ENCODE measurements at places on chromosomes 13 and 19.

GRCh38 chr13:50189450-50189849, 174.2 kb downstream of the KCNRG start:
- no peak for DNase-seq

- DNase-seq: no peak
Measured at GRCh38 chr19:41990615-41991014, 3.4 kb downstream of the ATP1A3 start.

DNA sequence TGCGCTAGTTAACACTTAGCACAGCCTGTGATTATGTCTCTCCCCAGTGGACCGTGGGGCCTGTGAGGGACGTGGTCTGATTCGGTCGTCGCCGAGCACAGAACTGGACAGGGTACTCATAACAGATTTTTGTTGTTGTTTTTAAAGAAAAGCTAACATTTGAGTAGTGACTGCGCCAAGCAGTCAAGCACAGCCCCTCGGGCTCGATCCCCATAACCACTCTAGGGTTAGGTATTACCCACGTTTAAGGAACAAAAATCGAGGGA, 805 bp upstream of the PTOV1 start:
- no peak for DNase-seq

DNA sequence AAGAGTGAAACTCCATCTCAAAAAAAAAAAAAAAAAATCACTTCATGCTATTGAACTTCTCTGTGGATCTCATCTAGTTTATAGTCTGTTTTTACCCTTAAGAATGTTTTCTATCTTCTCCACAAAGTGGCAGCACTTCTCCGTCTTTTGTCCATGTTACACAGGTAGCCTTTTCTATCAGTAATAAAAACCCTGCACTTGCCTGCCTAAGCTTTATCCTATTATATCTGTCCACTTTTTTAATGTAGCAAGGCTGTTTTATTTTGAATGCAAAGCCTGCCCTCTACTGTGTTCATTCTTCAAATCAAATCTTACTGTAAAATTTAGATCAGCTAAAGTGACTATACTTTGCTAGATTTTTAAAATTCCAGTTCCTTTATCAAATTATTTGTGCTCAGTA, 124.0 kb downstream of the STOML3 start:
- no peak for DNase-seq

DNA sequence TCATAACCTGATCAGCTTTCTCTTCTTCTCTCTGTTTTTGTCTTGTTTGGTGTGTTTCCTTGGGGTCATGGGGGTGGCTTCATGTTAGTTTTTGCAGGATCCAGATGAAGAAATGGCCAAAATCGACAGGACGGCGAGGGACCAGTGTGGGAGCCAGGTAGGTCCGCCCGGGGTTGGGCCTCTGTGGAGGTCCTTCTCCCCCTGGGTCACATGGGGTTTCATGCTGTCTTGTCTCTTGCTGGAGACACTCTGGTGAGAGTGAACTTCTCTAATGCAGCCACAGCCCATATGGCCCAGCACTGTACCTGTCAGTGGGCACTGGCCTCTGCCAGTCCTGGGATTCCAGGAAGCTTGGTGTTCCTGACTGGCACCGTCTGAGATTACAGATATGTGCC, 1.1 kb downstream of the CCNE1 start:
- DNase-seq: peak; percentile 9

DNA sequence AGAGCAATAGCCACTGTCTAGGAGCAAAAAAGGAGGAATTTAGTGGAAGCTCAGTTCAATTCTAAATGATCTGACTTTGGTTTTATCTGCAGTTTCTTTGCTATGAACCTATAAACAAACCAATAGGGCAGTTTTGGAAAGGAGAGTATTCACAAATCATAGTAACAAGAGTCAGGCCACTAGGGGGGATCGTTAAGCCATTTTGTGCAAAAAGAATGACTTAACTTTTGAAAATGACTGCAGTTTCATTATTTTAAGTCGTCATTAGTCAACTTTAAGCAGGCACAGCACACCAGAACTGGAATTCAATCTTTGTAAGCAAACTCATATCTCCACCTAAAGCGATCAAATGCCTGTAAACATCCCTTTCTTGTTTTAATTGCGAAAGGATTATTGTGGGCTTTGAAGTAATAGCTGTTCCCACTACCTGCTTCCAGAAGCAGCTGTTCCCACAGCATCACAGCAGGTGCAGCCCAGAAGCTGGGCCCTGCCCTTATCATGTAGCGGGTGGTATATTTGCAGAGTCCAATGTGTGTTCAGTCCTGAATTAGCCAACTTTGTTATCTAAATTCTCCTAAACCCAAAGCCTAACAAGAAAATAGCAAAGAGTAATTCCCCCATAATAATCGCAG, 51.5 kb downstream of the SOX21 start:
- peak; percentile 14 for DNase-seq

- no peak for DNase-seq
Measured at GRCh38 chr13:27920677-27921420, 1.0 kb downstream of the PDX1 start.

GRCh38 chr13:25147638-25148401, 24.3 kb downstream of the AMER2 start:
- DNase-seq: no peak

GRCh38 chr19:10352764-10353671, 13.6 kb upstream of the ICAM3 start:
- no peak for DNase-seq

GRCh38 chr13:93778548-93778947, 551.9 kb downstream of the GPC6 start:
- no peak for DNase-seq

- DNase-seq: peak; percentile 19
Measured at GRCh38 chr19:2820112-2820702, 539 bp downstream of the ZNF554 start.

DNA sequence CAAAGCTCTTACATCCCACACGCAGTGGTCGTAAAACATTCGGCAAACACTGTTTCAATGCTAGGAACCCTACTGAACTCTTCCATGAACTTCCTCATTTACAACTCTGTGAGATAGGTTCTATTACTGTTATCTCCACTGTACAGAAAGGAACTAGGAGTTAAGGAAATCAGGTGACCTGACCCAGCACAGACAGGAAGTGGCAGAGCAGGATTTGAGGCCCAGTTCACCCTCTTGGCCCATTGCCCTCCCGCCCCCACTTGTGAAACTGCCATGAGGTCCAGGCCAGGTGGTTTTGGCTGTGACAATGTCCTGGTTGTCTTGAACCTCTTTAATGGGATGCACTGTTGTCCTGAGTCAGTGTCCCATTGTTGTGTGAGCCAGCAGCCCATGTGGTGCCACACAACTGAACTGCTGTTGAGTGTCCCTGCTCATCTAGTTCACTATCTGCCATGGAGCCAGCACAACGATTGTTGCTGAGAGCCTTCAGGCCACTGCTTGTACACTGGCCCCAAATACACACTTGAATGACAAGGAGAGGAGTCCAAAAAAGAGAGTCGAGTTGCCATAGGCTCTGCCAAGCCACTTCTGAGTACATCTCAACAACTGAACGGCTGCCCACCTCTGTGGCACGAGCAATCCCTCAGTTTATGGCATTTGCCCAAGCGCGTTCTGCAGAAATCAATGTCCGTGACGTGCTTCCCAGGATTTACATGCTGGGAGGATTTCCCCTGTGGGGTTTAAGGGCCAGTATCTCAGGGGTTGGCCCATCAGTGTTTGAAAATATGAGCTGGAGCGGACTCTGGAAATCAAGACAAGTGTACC, 484.6 kb downstream of the TSHZ3 start:
- DNase-seq: peak; percentile 86

- DNase-seq: no peak
Measured at GRCh38 chr19:46210669-46211068, 18.9 kb upstream of the IGFL1 start.

GRCh38 chr13:79361299-79361698, 44.8 kb downstream of the RBM26 start:
- DNase-seq: no peak

GRCh38 chr13:25085125-25085742, 10.7 kb upstream of the PABPC3 start:
- peak; percentile 18 for DNase-seq

DNA sequence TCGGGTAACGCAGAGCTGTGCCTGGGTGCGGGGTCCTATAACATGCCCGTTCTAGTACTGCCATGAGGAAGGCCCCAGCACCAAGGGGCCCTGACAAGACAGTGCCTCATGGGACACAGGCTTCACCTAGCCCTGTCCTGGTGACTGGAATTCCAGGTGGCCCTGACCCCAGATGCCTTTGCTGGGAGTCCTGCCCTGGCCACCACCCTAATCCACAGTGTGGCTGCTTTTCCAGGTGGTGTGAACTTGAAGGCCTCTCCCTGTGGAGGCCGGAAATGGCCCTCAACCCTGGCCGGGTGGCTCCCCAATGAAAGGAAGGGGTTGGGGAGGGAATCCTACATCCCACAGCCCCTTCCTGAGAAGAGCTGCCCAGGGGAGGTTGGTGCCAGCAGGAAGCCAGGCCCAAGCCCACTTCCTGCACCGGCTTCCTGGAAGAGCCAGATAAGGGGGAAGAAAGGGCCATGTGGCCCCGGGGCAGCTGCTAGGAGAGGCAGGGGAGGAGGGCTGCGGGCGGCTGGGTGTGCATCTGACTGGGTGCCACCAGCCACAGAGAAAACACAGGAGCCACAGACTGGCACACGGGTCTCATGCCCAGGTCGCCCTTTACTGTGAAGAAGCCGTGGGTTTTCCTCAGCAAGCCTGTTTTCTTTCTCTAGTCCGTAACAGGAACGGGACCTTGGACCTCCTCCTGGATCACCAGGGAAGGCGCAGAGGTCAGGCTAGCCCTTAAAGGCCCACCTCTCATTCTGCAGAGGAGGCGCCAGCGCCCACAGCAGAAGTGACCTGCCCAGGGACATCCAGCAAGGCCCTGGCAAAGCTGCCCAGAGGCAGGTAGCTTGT, 4.7 kb downstream of the LSM4 start:
- peak; percentile 89 for DNase-seq
